ENCODE measurements at places on chromosomes 7 and 10. TPM values are rescaled to one million over a fixed set of nuclear protein-coding genes. Genes with fewer than 3 reads are reported as not detected.

STEAP2 gene
- 0.05 TPM for total RNA-seq

GIMAP8 gene
- 20.4 TPM for total RNA-seq

OPN1SW gene
- not detected for total RNA-seq

SPDYE18 gene
- total RNA-seq, result 3.3 TPM

HMX3 gene
- total RNA-seq, result not detected

ARPC1A gene
- 53.4 TPM for total RNA-seq

SHH gene
- not detected for total RNA-seq

TEX36 gene
- not detected for total RNA-seq

GRCh38 chr10:78148961-78149612 is 115.4 kb downstream of the RPS24 start:
- DNase-seq, result no peak

- DNase-seq, result no peak
Observed at GRCh38 chr7:147096629-147097028, 980.0 kb downstream of the CNTNAP2 start.

GRCh38 chr10:130743751-130744271 is 567.7 kb downstream of the TCERG1L start:
- no peak for DNase-seq

- no peak for DNase-seq
Observed at GRCh38 chr10:6743291-6743849, 163.3 kb upstream of the PRKCQ start.

- DNase-seq, result no peak
Observed at GRCh38 chr10:27247006-27247405, 6.4 kb upstream of the ACBD5 start.

DNA sequence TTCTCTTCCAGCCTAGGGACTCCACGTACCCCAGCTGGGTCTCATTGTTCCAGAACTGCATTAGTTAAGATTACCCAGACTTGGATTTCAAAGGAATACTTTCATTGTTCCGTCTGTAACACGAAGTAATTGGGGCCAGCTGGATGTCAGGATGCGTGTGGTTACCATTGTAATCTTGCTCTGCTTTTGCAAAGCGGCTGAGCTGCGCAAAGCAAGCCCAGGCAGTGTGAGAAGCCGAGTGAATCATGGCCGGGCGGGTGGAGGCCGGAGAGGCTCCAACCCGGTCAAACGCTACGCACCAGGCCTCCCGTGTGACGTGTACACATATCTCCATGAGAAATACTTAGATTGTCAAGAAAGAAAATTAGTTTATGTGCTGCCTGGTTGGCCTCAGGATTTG is 21.0 kb downstream of the LRRC17 start:
- DNase-seq, result no peak

- DNase-seq, result no peak
Observed at GRCh38 chr7:3942276-3942675, 641.2 kb downstream of the SDK1 start.

DNA sequence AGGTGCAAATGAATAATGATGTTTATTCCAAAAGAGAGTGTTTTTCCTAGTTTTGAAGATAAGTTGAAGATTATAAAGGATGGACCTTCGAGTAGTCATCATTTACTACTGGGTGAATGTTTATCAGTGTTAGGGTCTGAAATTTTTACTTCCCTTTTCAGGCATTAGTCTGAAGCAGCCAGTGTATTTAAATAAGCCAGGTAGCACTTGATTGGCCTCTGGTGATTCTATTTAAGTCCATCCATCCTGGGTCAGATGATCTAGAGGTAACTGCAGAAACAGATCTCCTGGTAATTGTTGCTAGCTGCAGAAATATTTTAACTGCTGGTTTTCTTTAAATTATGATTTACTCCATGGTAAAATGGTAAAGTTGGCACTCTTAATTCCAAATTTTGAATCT is 34.1 kb upstream of the AGR2 start:
- no peak for DNase-seq

DNA sequence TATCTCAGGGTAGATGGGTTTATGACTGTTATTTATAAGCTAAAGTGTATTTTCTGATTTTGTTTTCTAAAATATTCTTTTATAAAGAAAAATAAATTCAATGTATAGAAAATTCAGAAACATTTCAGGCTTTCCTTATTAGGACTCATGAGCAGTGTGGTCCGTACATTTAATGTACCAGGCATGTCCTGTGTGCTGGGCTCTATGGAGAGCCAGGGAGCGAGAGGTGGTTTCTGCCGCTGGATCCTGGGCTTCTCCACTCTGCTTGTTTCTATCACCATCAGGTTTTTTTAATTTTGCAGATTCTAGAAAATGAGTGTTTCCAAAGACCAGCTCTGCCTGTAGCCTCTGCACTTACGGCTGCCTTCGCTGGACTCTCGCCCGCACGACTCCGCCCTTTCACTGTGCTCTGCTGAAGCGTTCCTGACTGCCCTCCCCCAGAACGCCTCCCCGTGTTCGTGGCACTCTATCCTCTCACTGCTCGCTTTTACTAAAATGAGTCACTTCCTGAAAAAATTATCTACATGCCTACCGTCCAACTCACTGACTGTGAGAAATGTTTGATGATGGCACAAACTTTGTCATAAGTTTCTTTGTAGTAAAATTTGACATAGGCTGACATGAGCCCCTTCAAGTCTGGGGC is 188.5 kb downstream of the ZMYND11 start:
- DNase-seq, result no peak

GRCh38 chr7:117169907-117170306 is 153.0 kb downstream of the WNT2 start:
- DNase-seq, result no peak

All from naive thymus-derived CD4-positive, alpha-beta T cell (primary cell).